ENCODE measurements at places on chromosomes 4 and X.

- DNase-seq, result no peak
These were observed 105.3 kb upstream of the TMEM150C start for GRCh38 chr4:82666970-82667665.

DNA sequence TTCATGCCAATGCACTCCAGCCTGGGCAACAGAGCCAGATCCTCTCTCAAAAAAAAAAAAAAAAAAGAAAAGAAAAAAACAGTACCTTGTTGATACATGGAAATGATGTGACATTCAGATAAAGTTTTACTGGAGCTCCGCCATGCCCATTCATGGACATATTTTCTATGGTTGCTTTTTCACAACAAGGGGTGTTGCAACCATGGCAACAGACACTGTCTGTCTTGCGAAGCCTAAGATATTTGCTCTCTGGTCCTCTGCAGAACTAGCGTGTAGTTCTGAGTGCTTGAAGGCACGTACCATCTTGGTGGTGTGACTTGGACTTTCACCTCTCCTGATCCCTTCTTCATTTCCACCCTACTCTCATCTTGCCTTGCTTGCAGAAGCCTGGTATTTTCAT, 53.2 kb downstream of the TBL1X start:
- DNase-seq, result no peak

DNA sequence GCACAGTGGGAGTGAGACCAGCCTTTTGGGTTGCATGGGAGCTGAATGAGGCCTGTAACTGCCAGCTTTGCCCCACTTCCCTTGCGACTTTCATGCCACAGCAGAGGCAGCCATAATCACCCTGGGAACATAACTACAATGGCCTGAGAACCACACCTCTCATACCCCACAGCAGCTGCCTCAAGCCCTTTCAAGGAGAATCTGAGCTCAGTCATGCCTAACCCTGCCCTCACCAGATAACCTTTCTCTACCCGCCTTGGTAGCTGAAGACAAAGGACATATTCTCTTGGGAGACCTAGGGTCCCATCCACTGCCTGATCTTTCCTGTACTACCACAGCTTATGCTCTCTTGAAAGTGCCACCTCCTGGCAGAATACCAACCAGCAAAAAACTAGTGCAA, 599.9 kb upstream of the IGFBP7 start:
- no peak for DNase-seq

DNA sequence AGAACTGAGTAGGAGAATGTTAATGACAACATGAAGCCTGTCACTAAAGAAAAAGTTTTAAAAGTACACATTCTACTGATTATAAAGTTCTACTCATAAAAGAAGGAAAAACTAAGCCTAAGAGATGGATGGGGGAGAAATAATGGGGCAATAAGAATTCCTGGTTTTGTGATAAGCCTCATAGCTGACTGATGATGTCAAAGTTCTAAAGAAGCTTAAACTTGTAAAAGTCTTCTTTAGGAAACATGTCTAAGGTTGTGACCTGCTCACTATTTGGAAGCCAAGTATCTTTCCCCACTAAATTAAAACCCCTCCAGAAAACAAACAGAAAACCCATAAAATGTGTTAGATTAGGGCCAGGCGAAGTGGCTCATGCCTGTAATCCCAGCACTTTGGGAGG, 232.9 kb upstream of the GIMD1 start:
- no peak for DNase-seq

DNA sequence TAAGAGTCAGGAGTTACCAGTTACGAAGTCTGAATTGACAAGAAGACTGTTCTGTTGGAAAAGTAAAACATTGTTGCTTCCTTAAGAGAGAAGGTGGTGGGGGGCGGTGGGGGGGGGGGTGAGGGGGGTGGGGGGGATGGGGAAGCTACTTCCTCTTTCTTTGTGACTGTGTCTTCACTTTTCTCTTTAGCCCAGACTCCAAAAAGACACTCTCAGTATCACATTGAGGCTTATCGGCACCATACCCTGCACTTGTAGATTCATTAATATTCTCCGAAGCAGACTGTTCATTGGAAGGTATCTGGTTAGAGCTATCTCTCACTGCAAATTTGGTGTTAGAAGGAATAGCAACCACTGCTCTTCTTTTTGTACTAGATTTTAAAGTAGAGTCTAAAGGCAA, 94.5 kb upstream of the IL13RA1 start:
- DNase-seq, result no peak

- DNase-seq, result no peak
These were observed 293.5 kb downstream of the GBA3 start for GRCh38 chr4:22986262-22986661.

DNA sequence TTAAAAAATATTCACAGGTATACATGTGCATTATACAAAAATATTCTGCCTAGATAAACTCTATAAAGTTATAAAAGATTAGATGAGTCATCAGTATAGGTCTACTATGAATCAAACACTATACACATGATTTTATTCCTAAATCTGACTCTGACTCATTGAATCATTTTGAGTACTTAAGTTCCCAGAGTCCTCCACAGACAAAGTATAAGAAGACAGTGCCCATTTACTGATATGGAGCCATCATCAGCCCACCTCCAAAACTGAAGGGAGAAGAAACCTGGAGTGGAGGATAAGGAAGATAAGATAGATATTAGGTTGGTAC, 28.7 kb upstream of the ANTXR2 start:
- no peak for DNase-seq
